ENCODE measurements at places on chromosomes 2 and 18. TPM values are rescaled to one million over a fixed set of nuclear protein-coding genes. Genes with fewer than 3 reads are reported as not detected.

GRCh38 chr2:14285812-14286211 lies 346.7 kb upstream of the LRATD1 start:
- no peak for DNase-seq

DNA sequence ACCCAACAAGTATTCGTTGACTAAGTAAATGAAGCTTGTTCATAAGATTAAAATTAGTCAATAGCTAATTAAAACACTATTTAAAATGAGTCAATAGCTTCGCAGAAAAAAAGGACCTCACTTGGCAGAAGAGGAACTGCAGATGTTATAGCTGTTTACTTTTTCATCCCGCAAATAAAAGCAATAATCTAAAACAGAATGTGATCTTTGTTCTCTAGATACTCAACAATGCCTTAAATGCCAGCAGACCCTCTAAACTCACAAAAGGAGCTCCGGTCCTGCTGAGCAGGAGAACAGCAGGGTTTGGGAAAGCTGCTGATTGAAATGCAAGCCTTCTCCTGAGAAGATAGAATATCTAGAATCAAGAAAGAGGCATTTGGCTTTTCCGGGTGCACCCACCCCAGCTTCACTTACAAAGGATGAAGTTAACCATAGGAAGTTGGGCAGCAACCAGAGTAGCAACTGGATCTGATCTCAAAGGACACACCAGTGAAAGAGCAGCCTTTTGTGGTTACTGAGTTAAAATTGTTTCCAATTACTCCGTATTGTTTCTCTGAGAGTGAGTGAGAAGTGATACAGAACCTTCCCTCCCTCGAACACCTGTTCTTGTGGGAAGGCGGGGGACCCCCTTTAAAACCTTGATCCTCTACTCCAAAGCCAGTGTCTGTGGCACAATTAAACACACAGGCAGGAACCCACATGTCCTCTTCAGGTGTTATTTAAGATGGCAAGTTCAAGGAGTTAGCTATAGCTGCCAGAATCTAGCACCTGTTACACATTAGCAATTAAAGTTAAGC lies 6.8 kb downstream of the CCBE1 start:
- no peak for DNase-seq

- DNase-seq: no peak
Observed at GRCh38 chr2:33371304-33372090, 105.0 kb upstream of the RASGRP3 start.

DNA sequence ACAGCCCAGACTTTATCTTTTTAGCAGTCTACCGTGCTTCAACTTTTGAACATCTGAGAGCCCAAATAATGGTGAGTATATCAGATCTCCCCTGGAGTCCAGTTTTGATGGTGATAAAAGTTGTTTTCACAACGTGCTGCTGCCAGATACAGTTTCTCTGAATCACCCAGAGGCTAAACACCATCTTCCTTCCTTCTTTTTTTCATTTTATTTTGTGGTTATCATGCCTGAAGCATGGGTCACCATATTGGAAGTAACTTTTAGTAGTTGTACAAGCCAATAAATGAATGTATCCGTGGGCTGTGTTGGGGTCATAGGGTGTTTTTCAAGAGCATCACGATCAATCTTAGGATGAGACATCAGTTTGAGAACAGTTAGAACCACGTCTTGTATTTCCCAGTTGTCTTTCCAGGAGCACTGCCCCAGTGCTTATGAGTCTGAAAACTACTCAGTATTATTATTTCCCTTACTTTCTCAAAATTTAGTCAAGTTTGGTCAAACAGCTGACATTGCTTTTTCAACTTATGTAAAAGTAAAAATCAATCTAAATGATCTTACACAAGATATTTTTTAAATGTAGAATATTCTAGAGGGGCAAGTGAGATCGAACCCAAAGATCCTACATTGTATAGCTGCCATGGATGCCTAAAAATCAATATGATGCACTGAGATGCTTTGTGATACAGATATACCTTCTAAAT lies 311.4 kb downstream of the CTNNA2 start:
- no peak for DNase-seq

DNA sequence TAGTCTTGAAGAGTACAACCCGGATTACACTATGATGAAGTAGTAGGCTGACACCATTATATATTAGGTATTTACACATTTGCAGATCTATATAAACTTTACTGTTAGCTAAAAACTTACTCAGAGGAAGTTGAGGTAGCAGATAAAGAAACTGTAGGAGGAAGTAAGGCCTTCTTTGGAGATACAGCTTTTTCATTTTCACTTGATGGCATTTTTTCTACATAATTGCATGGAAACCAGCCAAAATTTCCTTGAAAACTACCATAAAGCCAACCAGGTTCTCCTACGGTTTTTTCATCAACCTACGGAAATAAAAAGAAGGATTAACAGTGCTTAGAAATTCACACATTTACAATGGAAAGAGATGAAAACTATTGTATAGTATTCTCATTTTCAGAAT lies 86.6 kb downstream of the FAM228A start:
- no peak for DNase-seq

The SCN9A gene
- total RNA-seq: 12.0 TPM

- peak; percentile 58 for DNase-seq
Observed at GRCh38 chr18:36828157-36828629, 609 bp downstream of the TPGS2 start.

DNA sequence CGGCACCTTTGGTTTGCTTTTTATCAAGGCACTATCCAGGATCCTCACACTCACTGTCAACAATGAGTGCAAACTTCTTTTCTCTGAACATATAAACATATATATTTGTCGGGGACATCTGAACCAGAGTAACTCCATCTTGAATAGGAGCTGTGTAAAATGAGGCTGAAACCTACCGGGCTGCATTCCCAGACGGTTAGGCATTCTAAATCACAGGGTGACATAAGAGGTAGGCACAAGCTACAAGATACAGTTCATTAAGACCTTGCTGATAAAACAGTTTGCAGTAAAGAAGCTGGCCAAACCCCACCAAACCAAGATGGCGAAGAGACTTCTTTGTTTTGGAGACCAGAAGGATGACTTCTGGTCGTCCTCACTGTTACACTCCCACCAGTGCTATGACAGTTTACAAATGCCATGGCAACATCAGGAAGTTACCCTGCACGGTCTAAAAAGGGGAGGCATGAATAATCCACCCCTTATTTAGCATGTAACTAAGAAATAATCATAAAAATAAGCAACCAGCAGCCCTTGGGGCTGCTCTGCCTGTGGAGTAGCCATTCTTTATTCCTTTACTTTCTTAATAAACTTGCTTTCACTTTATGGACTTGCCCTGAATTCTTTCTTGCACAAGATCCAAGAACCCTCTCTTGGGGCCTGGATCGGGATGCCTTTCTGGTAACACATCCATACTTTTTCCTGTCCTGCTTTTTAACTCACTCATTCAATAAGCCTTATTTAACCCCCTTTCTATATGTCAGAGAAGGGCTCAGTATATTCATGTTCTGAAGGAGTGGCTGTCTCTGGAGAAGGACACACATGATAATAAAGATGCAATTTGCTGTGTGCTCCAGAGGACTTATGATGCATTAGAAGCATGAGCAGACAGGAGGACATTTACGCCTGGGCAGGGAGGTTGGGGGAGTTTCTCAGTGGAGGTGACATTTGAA lies 65.4 kb downstream of the TACR1 start:
- no peak for DNase-seq

- DNase-seq: no peak
Observed at GRCh38 chr2:151071382-151071781, 190.3 kb downstream of the RBM43 start.

- DNase-seq: no peak
Observed at GRCh38 chr2:199136242-199136641, 321.5 kb downstream of the SATB2 start.

The GPR35 gene
- 64.4 TPM for total RNA-seq

The NEURL3 gene
- total RNA-seq: 2.5 TPM

DNA sequence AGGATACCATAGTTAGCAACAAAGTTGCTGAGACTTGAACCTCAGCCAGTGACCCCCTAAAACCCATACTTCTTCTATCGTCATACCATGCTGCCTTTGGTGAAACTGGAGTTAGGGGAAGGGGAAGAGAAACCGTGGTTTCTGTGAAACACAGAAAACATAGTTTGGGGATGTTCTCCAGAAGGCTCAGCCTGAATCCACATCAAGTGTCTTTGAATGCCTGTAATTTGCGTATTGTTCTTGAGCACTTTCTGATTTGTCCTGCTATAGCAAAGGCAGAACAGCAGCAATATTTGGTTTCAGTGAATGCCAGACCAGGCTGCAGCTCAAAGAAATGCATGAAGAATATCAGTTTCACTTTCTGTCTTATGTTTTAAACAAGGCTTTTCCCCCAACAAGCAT lies 258.7 kb downstream of the TTC32 start:
- no peak for DNase-seq

The RFX8 gene
- total RNA-seq: not detected

- no peak for DNase-seq
Observed at GRCh38 chr2:61016392-61017002, 1.0 kb upstream of the PEX13 start.

DNA sequence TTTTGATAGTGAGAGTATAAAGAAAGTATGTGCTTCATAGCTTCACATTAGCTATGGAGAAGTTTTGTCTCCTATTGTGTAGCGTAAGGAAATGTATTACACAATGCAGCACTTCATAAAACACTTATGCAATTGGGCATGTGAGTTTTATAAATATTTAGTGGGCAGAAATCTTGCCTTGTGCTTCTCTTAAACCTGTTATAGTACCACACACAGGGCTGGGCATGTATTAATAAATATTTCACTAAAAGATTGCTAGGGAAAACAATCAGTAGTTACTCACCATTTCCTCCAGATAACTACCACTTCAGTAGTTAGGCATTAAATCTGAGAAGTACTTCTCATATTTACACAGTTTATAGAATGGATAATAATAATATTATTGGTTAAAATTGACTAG lies 1080.8 kb upstream of the PIK3C3 start:
- no peak for DNase-seq

The MATN3 gene
- 0.13 TPM for total RNA-seq

- DNase-seq: no peak
Observed at GRCh38 chr2:51263951-51264350, 232.0 kb upstream of the NRXN1 start.

GRCh38 chr18:39414009-39414700 lies 1848.6 kb upstream of the CELF4 start:
- DNase-seq: no peak
